HTR-8/SVneo (cell line): ENCODE measurements at places on chromosomes 3 and 15.

DNA sequence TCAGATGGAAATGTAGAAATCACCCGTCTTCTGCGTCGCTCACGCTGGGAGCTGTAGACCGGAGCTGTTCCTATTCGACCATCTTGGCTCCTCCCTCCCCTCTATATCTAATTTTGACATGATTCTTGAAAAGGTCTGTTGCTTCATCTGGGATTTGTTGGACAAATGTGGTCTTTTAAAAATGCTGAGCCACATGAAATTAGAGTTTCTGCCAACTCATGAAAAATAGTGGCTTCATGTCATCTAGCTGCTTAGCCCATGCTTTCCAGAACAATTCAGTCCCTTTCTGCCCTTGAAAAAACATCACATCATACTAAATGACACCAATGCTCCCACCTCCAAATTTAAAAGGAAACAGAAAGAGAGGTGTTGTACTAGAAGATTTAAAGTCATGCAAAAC is 148.6 kb upstream of the EIF1B start:
- no peak for DNase-seq

GRCh38 chr3:120418866-120419490 is 31.8 kb downstream of the FSTL1 start:
- DNase-seq = peak; percentile 39

- peak; percentile 14 for DNase-seq
Measured at GRCh38 chr3:142180761-142181362, 31.5 kb upstream of the TFDP2 start.

DNA sequence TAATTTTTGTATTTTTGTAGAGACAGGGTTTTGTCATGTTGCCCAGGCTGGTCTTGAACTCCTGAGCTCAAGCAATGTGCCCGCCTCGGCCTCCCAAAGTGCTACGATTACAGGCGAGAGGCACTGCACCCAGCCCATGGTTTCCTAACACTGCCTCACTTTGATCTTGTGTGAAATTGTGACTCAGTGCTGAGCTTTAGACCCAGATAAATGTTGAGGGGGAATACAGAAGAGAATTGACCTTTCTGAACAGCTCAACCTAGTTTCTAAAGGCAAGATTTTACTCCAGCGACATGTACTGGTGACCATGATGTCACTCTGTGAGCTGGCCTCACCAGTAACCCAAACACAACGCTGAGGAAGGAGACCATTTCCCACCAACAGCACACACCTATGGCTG is 73.5 kb downstream of the ATP1B3 start:
- no peak for DNase-seq

- no peak for DNase-seq
Measured at GRCh38 chr15:80796407-80796806, 17.2 kb downstream of the CEMIP start.

DNA sequence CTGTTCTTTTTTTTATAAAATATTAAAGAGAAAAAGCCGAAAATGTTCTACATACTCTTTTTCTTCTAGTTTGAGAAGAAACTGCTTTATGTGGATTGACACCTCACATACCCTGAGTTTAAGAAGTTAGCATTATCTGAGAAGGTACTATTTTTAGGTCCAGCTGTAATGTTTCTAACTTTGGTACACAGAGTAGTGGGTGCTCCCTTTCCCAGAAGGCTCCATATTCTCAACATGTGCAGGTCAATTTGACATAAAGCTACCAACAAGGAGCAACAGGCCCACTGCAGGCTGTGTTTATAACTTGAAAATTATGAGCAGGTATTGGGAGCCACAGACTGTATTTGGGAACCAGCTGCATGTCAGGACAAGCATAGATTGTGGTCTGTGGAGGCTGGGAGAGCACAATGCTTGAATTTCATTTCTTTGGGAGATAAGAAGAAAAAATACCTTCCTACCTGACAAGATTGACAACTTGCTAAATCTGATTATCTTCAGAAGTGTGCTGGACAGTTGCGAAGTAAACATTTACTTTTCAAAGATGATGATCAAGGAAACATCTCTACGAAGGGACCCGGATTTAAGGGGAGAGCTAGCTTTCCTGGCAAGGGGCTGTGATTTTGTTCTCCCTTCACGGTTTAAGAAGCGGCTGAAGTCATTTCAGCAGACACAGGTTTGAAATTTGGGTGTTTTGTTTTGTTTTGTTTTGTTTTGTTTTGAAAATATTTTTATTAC is 57.2 kb downstream of the PPP2R3A start:
- no peak for DNase-seq
